Fibroblast of pulmonary artery (primary cell): ENCODE measurements at places on chromosomes 11 and 22.

DNA sequence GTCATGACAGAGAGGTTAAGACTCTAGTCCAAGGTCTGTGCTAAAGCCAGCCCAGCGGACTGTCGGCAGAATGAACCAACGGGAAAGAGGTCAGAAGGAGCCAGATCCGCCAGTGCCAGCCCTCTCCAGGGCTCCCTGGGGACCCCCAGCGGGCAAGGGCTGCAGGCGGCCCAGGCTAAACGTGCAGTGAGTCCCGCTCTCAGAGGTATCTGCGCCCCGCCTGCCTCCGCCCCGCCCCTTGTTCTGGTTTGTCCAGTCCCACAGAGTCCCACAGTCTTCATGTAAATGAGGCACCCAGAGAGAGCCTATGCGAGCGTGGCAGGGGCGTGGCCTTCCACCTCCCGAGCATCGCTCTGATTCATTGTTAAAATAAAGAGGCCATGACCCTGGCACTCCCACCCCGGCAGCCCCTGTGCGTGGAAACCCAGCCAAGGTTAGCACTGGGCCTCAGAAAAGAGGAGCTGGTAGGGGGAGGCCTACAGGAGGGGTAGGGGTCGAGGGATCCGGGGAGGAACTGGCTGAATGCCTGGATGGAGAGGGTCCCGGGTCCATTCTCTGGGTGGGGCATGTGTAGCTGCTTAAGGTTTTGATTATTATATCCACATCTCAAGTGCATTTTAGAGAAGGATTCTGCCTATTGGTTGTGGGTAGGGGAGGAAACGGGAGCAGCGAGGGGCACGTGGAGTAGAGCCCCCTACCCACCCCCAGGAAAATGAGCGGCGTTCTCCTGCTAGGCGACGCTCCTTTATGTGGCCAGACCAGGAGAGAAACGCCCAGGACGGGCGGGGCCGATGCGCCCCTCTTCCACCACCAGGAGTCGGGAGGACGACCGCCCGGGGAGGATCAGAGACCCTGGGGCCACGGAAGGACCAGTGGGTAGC is at the start of gene TRIOBP:
Gene TRIOBP, plus strand, starts transcription at position 392 of the 881 bp plus-strand sequence. CDS start 4,318 bp downstream, outside the sequence.
- DNase-seq: peak; percentile 93

DNA sequence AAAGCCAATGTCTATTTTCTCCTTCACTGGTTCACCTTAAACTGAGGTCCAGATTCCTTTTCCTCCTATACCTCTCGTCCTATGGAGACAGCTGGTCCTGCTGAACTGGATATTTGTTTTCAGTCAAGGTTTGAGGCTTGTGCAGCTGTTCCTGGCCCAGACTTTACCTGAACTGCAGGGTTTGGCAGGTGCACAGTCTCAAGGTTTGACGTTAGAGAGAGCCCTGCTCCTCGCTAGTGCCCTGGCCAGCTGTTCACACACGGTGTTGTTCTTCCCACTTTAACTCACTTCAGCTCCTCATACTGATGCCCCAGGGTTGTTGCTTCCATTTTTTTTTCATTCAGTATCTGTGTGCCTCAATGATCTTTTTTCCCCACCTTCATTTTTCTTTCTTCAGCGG is 74.0 kb upstream of the TTC12 start:
- DNase-seq: no peak

DNA sequence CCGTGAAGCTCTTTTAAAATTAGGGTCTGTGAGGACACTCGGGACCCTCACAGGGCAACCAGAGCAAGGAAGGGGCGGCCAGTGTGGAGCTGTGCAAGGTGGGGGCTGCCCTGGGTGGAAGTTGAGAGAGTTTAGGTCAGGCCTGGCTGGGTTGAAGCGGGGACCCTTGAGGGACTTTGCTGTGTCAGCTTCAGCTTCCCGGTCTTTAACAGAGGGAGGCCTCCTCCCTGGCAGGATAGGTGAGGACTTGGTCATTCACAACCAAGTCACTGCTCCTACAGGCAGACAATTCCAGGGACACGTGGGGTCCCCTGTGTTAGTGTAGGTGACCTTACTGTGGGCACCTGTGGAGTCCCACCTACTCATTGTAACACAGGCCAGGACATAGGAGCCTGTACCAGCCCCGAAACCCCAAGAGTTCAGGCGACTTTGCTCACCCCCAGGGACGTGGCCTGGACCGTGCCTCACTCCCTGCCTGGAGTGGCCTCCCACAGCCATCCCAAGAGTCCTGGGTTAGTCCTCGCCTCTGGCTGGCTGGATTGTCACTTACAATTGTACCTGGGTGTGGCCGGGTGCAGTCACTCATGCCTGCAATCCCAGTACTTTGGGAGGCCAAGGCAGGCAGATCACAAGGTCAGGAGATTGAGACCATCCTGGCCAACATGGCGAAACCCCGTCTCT is 18.8 kb upstream of the ARHGAP8 start:
- DNase-seq: no peak

GRCh38 chr11:43222215-43222614 is 89.6 kb upstream of the API5 start:
- no peak for DNase-seq

- peak; percentile 20 for DNase-seq
Observed at GRCh38 chr11:81497202-81497804, 1236.4 kb downstream of the FAM181B start.

GRCh38 chr11:40293655-40294348 is 1165.7 kb downstream of the LRRC4C start:
- DNase-seq: peak; percentile 92

DNA sequence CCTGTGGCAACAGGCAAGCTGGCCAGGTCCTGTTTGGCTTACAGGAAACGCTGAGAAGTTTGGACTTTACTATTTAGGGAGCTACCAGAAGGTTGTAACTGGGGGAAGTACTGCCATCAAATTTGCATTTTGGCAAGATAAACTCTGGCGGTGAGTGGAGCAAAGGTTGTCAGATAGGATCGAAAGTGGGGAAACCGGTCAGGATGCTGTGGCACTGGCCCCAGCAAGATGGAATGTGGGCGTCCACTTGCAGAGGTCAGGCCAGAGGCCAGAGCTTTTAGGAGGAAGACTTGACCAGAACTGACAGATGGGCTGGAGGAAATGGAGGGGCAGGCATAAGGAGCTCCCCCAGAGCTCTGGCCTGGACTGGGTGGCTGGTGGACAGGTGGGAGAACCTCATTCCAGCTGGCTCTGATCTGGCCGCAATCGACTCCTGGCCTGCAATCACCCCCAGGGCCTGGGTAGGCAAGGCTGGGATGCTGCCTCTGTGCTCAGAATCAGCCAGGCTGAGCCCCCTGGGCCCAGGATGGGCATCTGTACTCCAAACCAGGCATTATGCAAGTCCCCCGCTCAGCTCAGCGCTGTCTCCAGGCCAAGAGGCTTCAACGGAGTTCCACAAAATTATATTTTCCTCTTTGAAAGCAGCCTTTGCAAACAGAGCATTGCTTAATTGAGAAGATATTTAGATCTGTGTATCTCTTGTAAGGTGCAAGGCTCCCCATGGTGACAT is 178.3 kb upstream of the NECTIN1 start:
- DNase-seq: no peak

- DNase-seq: peak; percentile 90
Observed at GRCh38 chr11:61963282-61964057, 4.0 kb downstream of the FTH1 start.

GRCh38 chr11:45275828-45276227 is 10.3 kb downstream of the SYT13 start:
- peak; percentile 18 for DNase-seq

DNA sequence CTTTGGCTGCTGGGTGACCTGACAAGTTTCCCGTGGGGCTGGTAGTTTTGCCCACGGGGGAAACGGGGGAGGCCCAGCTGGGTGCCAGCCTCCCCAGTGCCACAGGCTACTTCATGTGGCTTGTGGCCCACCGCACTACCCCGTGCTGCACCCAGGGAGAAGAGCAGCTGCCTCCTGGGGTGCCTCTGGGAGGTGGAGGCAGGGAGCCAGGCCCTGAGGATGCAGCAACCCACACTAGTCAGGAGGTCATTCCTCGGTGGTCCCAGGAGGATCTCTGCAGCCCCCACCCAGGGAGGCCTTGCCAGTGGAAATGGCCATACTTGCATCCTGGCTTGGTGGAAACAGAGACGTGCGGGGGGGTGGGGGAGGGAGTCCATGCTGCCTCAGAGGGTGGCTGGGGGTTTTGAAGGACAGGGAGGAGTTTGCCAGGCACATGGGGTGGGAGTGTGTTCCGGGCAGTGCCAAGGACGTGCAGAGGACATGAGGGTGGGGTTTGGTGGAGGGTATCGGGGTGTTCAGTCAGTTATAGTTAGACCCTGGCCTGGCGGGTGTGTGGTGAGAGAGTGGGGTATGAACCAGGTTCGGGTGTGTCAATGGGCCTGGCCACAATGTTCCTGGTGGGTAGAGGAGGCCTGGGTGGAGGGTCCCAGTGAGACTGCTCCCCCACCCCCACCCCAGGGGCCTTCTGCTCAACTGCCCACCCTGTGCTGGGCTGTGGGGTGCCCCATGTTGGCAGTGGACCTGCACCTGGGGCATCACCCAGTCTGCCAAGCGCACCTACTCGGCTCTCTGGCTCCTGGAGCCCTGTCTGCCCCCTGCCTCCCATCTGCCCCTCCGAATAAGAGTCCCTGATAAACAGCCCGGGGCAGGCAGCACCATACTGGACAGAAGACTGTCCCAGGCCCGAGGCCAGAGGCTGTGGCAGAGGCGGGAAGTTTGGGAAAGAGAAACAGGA is 3.8 kb downstream of the PIM3 start:
- DNase-seq: no peak

- no peak for DNase-seq
Observed at GRCh38 chr22:47406896-47407295, 644.4 kb downstream of the TBC1D22A start.

DNA sequence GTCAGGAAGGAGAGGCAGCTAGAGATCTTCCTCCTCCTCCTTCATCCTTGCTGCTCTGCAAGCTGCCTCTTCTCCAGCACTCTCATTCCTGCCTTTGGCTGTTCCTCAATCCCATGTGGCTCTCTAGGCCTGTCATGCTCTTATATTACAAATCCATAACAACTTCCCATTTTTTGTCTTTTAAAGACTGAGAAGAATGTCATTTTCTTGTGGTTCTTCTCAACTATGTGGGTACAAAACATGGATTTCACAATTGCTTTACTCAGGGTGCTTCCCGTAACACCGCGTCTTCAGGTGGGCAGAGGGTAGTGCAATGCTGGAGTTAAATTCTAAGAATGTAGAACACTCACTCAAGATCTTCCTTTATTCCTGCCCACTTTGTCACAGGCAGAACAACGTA is 6.8 kb upstream of the CAT start:
- DNase-seq: no peak

- no peak for DNase-seq
Observed at GRCh38 chr11:134640536-134640935, 228.5 kb upstream of the B3GAT1 start.

- no peak for DNase-seq
Observed at GRCh38 chr11:32153747-32154146, 62.9 kb downstream of the RCN1 start.

- peak; percentile 50 for DNase-seq
Observed at GRCh38 chr11:74849525-74850391, 99.1 kb downstream of the XRRA1 start.

GRCh38 chr11:94203070-94203469 is 74.4 kb downstream of the PANX1 start:
- DNase-seq: no peak

GRCh38 chr11:75402002-75402773 is 2.9 kb downstream of the RPS3 start:
- no peak for DNase-seq

GRCh38 chr11:117011541-117011898 is 86.7 kb downstream of the SIK3 start:
- no peak for DNase-seq
